Aorta (tissue), 5 donors: ENCODE measurements at places on chromosomes 13 and 19. TPM values are rescaled to one million over a fixed set of nuclear protein-coding genes. Genes with fewer than 3 reads are reported as not detected.

Gene MPV17L2
- total RNA-seq: 6.2 TPM

Gene MUC16
- total RNA-seq: 0.03 TPM

Gene GNA15
- 8.7 TPM for total RNA-seq

Gene CCDC8
- total RNA-seq: 25.7 TPM

Gene CYP2F1
- not detected for total RNA-seq

Gene ZNF260
- total RNA-seq: 7.2 TPM

Gene ZNF763
- 1.9 TPM for total RNA-seq

- DNase-seq: no peak
Observed at GRCh38 chr13:23956106-23956505, 58.8 kb upstream of the C1QTNF9B start.

DNA sequence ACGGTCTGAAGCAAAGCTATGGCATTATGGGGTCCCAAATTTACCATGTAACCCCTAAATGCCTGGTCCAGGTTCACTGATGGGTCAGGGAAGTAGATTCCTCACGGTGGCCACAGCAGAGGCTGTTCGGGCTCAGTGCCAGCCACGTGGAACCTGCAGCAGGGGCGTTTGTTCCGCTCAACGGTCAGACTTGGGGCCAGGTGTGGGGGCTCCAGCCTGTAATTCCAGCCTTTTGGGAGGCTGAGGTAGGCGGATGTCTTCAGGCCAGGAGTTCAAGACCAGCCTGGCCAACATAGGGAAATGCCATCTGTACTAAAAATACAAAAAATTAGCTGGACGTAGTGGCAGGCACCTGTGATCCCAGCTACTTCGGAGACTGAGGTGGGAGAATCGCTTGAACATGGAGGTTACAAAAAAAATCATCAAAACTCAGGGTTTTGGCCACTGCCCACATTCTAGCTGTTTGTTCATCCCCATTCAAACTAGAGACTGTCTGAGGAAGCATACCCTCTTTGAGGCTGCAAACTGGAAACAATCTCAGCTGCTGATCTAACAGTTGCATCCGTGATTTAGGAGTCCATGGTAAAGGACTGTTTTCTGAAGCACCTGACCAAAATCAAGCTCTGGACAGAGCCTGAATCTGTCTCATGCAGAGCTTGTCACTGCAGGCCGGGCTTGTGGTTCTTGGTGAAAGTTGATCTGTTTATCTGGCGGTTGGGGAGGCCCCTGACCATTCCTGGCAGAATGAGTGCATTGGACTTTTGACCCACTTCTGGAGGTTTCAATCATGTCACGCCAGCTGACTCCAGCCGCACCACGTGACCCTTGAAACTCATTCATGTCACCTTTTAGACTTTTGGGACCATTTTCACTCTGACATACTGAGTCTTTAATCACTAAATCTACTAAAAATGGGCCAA is 30.2 kb upstream of the ZNF331 start:
- DNase-seq: no peak

DNA sequence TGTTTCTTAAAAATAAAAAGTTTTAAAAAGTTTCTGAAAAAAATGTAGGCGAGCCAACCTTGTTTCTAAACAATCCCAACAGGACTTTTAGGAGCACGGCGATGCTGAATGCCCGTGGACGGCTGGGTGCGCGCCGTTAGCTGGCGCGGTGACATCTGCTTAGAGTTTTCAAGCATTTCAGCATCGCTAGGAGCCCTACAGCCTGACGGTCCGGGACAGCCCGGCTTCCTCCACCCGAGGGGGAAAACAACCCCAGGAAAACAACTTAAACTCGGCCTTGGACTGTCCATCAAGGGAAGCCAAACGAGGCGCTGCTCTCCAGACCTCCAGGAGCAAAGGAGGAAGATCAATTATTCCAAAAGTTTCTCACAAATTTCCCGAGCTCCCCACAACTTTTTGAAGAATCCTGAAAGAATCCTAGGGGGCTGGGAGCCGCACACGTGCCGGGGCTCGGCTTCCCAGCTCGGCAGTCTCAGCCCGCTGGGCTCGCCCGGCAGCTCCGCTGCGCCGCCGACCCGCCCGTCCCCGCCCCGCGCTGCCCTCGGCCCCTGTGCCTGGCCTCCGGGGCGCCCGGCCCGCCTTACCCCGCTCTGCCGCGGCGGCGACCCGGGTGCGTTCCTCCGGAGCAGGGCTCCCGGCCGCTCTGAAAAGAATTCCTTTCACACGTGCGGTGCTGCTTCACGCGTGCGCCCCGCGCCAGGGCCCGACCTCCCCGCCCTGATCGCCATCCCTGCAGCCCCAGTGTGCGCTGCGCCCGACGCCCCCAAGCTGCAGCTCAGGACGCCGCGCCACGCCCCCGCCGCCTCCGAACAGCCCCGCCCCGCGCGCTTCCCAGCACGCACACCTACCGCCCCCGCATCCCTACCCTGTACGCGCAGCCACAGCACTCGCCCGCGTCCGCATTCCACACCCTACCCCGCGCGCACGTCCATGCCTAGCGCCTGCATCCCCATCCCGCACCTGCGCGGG is at the start of gene GJA3:
GJA3 (minus strand) TSS at position 747 of the 969 bp plus-strand sequence. CDS start 17,764 bp downstream, outside the sequence.
- DNase-seq: no peak

DNA sequence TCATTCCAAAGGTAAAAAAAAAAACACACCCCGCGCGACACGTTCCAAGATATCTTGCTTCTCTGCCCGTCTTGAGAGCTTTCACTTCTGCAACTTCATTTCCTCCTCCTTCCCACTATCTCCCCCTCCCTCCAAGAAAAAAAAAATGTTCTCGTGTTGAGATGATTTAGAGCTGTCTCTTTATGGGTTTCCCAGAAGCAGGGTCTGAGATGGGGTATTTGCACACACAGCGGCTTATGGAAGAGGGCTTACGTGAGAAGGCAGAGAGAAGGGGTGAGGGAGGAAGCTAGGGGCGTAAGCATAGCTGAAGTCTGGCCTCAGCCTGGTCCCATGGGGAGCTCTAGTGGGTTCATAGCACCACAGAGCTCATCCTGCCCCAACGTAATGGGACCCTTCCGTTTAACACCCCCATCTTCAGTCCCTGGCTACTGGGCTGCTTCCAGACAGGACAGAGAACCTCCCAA is 31.3 kb upstream of the USE1 start:
- no peak for DNase-seq

DNA sequence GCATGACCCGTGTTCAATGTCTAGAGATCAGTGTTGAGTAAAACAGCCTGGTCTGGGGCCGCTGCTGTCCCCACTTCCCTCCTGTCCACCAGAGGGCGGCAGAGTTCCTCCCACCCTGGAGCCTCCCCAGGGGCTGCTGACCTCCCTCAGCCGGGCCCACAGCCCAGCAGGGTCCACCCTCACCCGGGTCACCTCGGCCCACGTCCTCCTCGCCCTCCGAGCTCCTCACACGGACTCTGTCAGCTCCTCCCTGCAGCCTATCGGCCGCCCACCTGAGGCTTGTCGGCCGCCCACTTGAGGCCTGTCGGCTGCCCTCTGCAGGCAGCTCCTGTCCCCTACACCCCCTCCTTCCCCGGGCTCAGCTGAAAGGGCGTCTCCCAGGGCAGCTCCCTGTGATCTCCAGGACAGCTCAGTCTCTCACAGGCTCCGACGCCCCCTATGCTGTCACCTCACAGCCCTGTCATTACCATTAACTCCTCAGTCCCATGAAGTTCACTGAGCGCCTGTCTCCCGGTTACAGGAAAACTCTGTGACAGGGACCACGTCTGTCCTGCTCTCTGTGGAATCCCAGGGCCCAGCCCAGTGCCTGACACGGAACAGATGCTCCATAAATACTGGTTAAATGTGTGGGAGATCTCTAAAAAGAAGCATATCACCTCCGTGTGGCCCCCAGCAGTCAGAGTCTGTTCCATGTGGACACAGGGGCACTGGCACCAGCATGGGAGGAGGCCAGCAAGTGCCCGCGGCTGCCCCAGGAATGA is 1.5 kb upstream of the CEACAM5 start:
- DNase-seq: peak; percentile 64

DNA sequence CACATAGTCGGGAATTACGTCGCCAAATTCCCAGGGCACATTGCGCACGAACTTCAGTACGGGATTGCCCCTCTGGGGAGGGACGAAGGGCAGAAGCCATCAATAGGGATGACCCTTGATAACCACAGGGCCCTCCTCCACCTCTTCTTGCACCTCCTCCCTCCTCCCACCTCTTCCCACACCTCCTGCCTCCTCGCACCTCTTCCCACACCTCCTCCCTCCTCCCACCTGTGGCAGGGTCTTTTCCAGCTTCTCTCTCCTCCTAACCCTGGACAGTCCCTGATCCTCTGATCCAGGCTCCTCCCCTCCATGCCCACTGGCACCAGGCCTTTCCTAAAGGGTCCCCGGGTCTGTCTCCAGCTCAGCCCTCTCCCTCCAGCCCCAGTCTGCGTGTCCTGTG is 3.4 kb downstream of the ERCC1 start:
- DNase-seq: no peak

- DNase-seq: no peak
Observed at GRCh38 chr13:28651810-28652401, 7.0 kb upstream of the POMP start.

GRCh38 chr19:53196777-53197396 is 3.7 kb upstream of the ZNF665 start:
- DNase-seq: peak; percentile 98

GRCh38 chr19:49104229-49104864 is 9.8 kb upstream of the LIN7B start:
- no peak for DNase-seq

DNA sequence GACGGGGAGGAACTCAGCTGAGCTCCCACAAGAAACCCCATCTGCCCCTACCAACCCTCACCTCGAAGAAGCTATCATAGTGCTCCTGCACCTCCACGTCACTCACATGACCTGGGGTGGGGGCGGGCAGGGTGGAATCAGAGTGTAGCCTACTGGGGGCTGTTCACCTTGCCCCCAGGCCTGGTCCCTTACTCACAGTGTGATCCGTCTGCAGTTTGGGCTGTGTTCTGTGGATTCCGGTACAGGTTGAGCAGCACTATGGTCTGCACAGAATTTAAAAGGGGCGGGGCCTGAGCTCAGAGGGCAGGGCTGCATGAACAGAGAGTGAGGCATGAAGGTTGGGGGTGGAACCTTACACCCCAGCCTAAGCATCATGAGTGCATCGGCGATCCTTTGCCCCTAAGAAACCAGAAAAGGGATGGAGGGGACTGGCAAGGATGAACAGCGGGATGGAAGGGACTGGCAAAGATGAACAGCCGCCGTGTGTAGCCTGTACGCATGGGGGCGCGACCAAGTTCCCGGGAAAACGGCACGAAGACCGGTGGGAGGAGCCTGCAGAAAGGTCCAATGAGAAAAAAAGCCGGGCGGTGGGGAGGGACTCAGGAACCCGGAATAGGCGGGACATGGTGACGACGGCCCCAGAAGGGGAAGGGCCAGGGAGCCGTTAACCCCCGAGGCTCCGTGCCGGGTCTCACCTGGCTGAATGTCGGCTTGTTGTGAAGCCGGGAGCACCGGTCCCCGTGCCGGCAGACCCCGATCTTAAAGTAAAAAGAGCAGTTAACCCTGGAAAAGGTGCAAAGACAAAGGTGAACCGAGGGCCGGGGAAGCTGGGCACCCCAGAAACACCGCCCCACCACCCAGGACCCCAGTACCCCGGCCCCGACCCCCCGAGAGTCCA is 539 bp downstream of the U2AF1L4 start:
- DNase-seq: peak; percentile 97

DNA sequence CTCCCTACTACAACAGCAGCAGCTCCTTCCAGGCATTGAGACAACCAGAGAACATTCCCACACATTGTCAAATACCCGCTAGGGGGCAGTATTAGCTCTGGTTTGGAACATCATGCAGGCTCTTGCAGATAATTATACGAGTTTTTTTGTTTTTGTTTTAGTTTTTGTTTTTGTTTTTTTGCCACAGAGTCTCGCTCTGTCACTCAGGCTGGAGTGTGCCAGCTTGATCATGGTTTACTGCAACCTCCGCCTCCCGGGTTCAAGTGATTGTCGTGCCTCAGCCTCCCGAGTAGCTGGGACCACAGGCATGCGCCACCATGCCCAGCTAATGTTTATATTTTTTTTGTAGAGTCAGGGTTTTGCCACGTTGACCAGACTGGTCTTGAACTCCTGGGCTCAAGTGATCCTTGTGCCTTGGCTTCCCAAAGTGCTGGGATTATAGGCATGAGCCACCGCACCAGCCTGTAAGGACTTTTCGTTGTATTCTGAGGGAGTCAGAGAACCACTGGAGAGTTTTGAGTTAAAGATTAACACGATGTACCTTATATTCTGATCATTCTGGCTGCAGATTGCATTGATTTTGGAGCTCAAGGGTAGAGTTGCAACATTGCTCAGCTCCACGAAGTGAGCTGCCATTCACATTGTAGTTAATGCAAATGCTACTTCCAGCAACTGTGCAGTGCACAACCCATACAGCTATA is 41.7 kb upstream of the CEACAM20 start:
- peak; percentile 54 for DNase-seq

DNA sequence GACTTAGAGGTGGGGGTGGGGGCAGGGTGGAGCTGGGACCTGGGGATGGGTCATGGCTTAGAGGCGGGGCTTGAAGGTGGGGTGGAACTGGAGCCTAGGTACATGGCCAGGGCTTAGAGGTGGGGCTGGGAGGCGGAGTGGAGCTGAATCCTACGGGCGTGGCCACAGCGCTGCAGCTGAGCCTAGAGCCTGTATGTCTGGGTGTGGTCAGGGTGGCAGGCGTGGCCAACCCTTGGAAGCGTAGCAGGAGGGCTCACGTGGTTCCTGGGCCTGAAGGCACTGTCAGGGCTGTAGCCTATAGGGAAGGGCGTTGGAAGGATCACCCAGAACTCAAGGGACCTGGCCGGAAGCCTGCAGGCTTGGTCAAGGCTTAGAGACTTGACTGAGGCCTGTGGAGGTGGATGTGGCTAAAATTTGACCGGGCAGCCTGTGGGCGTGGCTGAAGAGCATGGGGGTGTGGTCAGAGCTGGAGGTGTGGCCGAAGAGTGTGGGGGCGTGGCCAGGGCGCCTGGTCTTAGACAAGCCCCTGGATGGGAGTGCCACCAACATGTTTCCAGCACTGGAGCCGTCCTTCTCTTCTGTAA is 24.3 kb downstream of the COLGALT1 start:
- peak; percentile 86 for DNase-seq

GRCh38 chr13:33070713-33071112 is 54.5 kb downstream of the KL start:
- no peak for DNase-seq

- peak; percentile 58 for DNase-seq
Observed at GRCh38 chr13:29936051-29936813, 85.8 kb upstream of the UBL3 start.

DNA sequence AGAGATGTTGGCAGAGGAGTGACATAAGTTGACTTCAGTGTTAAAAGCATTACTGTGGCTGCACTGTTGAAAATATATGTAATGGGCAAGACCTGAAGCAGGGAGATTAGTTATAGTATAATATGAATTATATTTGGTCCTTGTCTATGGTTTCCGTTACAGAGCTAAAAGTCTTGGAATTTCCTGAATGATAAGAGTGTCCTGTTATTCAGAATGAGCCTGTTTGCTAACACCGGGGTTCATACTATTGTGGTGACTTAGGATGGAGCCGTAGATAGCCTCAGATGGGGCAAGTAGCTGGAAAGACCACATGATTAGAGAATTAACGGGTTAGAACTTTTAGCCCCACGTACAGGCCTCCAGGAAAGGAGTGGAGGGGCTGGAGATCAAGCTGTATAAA is 5.7 kb downstream of the USPL1 start:
- DNase-seq: no peak
